Naive B cell (primary cell): ENCODE measurements at places on chromosomes 4 and X.
A peak's percentile ranks its signal among the peaks of the same experiment; 100 is the strongest.

- no peaks in the 10 kb centered on the region for H3K4me1 ChIP-seq
- H3K27ac ChIP-seq = no peak overlapping the region
- no peaks in the 10 kb centered on the region for H3K36me3 ChIP-seq
Observed at GRCh38 chr4:174396599-174397110, 112.9 kb downstream of the CEP44 start.

- H3K4me1 ChIP-seq = no peaks in the 10 kb centered on the region
- DNase-seq = no peak
- H3K27ac ChIP-seq = no peak overlapping the region
- no peak overlapping the region for H3K4me3 ChIP-seq
Observed at GRCh38 chrX:45295259-45295986, 94.7 kb upstream of the DIPK2B start.

DNA sequence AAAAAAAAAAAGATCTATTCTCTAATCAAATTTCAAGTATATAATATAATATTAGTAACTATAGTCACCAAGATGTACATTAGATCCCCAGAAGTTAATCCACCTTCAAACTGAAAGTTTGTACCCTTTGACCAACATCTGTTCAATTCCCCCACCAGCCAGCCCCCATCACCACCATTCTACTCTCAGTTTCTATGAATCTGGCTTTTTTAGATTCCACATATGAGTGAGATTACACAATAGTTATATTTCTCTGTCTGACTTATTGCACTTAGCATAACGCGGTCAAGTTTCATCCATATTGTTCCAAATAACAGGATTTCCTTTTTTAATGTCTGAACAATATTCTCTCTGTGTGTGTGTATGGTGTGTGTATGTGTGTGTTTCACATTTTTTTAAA, 33.7 kb upstream of the VMA21 start:
- no peak for DNase-seq
- peaks cover 23% of the 10 kb centered on the region for H3K27me3 ChIP-seq
- no peak overlapping the region for H3K4me3 ChIP-seq

- no peaks in the 10 kb centered on the region for H3K4me1 ChIP-seq
- H3K36me3 ChIP-seq = peaks cover 6% of the 10 kb centered on the region
- peaks cover 5% of the 10 kb centered on the region for H3K27me3 ChIP-seq
Observed at GRCh38 chr4:54152846-54153600, 53.1 kb downstream of the GSX2 start.

- no peak overlapping the region for H3K27ac ChIP-seq
- no peaks in the 10 kb centered on the region for H3K4me1 ChIP-seq
- no peaks in the 10 kb centered on the region for H3K36me3 ChIP-seq
- DNase-seq = no peak
- no peak overlapping the region for H3K4me3 ChIP-seq
Observed at GRCh38 chrX:107146670-107147069, 28.0 kb upstream of the RBM41 start.

DNA sequence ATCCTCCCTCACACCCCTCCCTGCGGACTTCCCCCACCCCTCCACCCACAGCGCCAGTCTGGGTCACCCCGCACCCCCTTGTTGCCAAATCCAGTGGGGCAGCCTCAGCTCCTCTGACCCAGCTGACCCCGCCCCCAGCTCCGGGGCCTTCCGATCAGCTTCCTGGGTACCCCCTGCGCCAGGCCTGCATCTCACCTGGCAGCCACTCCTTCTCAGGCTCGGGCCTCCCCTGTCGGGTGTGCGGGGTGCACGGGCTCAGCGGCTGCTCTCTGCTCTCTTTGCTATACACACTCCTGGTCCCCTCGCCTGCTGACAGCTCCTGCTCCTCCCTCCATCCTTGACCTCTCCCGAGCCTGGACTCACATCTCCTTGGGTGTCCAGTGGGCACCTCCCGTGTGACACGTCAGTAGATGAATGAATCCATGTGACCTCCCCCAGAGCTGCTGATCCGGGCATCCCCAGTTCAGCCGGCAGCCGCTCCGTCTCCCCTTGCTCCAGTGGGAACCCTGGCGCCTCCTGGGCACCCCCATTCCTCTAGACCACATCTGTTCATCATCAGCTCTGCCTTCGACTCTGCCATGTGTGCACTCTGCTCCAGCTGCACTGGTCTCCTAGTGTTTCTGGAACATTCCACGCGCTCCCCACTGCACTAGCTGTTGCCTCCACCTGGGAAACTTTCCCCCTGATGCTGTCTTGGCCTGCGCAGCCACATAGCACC, 9.9 kb downstream of the CFAP99 start:
- H3K27me3 ChIP-seq = peaks cover 7% of the 10 kb centered on the region
- no peak overlapping the region for H3K27ac ChIP-seq
- DNase-seq = no peak
- H3K36me3 ChIP-seq = peaks cover 5% of the 10 kb centered on the region

- peak within 1 kb of the TSS; percentile 63 for H3K27ac ChIP-seq
- peak within 1 kb of the TSS; percentile 94 for H3K4me3 ChIP-seq
- H3K4me1 ChIP-seq = peaks cover 8% of the 10 kb centered on the region
- peak; percentile 60 for DNase-seq
- H3K27me3 ChIP-seq = no peaks in the 10 kb centered on the region
Observed at GRCh38 chrX:103831803-103832544, at the start of gene RAB9B. RAB9B (minus strand) TSS chrX:103832257; CDS start chrX:103825784, 6,473 bp downstream.

GRCh38 chr4:126533146-126533805, 1099.5 kb upstream of the INTU start:
- no peaks in the 10 kb centered on the region for H3K36me3 ChIP-seq
- no peak overlapping the region for H3K27ac ChIP-seq
- no peak for DNase-seq
- H3K27me3 ChIP-seq = no peaks in the 10 kb centered on the region
- H3K4me3 ChIP-seq = no peak overlapping the region
- H3K4me1 ChIP-seq = no peaks in the 10 kb centered on the region

GRCh38 chr4:139266208-139266582, 13.8 kb downstream of the MGARP start:
- no peak for DNase-seq
- H3K27me3 ChIP-seq = no peaks in the 10 kb centered on the region
- H3K27ac ChIP-seq = no peak overlapping the region
- peaks cover 12% of the 10 kb centered on the region for H3K4me1 ChIP-seq
- no peaks in the 10 kb centered on the region for H3K36me3 ChIP-seq

- H3K4me3 ChIP-seq = no peak overlapping the region
- H3K4me1 ChIP-seq = no peaks in the 10 kb centered on the region
- H3K36me3 ChIP-seq = no peaks in the 10 kb centered on the region
- no peak overlapping the region for H3K27ac ChIP-seq
- DNase-seq = no peak
Observed at GRCh38 chr4:3677748-3678070, 88.5 kb upstream of the ADRA2C start.

- H3K4me1 ChIP-seq = peaks cover 53% of the 10 kb centered on the region
- H3K4me3 ChIP-seq = no peak overlapping the region
- no peaks in the 10 kb centered on the region for H3K27me3 ChIP-seq
- peaks cover 18% of the 10 kb centered on the region for H3K36me3 ChIP-seq
Observed at GRCh38 chr4:150982557-150983233, 32.4 kb downstream of the LRBA start.

- H3K27me3 ChIP-seq = no peaks in the 10 kb centered on the region
- no peak overlapping the region for H3K27ac ChIP-seq
- no peaks in the 10 kb centered on the region for H3K36me3 ChIP-seq
- H3K4me3 ChIP-seq = no peak overlapping the region
Observed at GRCh38 chrX:121457096-121457495, 409.7 kb downstream of the GLUD2 start.

- H3K4me1 ChIP-seq = peaks cover 11% of the 10 kb centered on the region
- no peaks in the 10 kb centered on the region for H3K36me3 ChIP-seq
- H3K4me3 ChIP-seq = no peak overlapping the region
- DNase-seq = no peak
- H3K27me3 ChIP-seq = no peaks in the 10 kb centered on the region
- H3K27ac ChIP-seq = peak overlapping the region; percentile 89
Observed at GRCh38 chrX:55648434-55648833, 25.2 kb downstream of the FOXR2 start.

GRCh38 chr4:65033899-65034298, 624.6 kb upstream of the TECRL start:
- DNase-seq = no peak
- no peak overlapping the region for H3K4me3 ChIP-seq
- no peaks in the 10 kb centered on the region for H3K27me3 ChIP-seq
- H3K27ac ChIP-seq = no peak overlapping the region

DNA sequence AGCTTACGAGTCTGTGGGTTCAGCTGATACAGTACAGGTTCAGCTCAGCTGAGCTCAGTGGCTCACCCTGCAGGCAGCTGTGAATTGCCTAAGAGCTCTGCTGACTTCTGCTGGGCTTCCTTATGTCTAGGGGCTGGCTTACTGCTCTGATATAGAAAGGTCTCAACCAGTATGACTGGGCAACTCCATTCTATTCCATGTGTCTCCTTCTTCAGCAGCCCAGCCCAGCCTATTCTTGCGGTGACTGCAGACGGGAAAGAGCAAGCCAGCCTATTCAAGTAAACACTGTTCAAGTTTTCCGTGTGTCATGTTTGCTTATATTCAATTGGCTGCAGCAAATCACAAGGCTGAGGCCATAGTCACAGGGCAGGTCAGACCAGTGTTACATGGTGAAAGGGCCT, 615.4 kb upstream of the ZFP42 start:
- no peak overlapping the region for H3K4me3 ChIP-seq
- H3K27me3 ChIP-seq = no peaks in the 10 kb centered on the region
- no peaks in the 10 kb centered on the region for H3K4me1 ChIP-seq
- H3K36me3 ChIP-seq = no peaks in the 10 kb centered on the region
- no peak overlapping the region for H3K27ac ChIP-seq
- no peak for DNase-seq

GRCh38 chrX:120294651-120295050, 16.6 kb downstream of the TMEM255A start:
- H3K27me3 ChIP-seq = no peaks in the 10 kb centered on the region
- no peak for DNase-seq
- no peak overlapping the region for H3K27ac ChIP-seq
- H3K4me1 ChIP-seq = no peaks in the 10 kb centered on the region
- H3K4me3 ChIP-seq = no peak overlapping the region
